Foreskin fibroblast (primary cell): ENCODE measurements at places on chromosomes 2 and 18.

GRCh38 chr2:199607914-199608313 is 150.2 kb upstream of the SATB2 start:
- no peak for DNase-seq

DNA sequence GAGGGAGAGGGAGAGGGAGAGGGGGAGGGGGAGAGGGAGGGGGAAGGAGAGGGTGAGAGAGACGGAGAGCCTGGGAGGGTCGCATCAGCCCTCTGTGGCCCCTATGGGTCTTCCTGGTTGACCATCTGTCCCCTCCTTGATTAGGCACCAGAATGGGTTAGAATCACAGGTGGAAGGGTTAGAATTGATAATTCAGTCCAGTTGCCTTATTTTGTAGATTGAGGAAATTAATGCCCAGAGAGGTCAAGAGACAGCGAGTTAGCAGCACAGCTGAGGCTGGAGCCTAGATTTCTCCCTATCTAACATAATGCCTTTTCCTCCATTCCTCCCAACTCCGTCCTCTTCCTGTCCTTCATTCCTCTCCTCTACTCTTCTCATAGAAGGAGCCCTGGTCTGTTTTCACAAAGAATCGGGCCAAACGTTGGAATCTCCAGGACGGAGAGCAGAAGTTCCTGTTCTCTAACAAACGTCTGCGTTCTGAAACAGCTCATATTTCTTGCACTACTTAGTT is 338 bp upstream of the THUMPD2 start:
- DNase-seq: no peak

DNA sequence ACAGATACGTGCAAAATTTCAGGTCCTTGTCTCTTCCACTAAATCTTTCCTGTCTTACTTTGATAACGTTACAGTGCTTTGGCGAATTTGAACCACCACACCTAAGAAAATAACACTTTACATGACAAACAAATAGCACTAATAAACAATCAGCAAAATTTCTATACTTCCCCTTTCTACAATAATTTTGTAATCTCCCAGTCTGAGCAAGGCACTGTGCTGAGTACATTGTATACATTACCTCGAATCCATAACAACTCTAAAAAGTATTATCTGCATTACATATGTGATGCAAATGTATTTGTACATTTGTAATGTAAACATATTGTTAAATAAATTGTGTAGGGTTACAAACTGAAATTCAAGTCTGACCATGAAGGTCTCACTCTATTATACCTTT is 49.9 kb downstream of the RTN4 start:
- DNase-seq: no peak

- no peak for DNase-seq
Measured at GRCh38 chr2:231667496-231667895, 40.8 kb upstream of the PTMA start.

DNA sequence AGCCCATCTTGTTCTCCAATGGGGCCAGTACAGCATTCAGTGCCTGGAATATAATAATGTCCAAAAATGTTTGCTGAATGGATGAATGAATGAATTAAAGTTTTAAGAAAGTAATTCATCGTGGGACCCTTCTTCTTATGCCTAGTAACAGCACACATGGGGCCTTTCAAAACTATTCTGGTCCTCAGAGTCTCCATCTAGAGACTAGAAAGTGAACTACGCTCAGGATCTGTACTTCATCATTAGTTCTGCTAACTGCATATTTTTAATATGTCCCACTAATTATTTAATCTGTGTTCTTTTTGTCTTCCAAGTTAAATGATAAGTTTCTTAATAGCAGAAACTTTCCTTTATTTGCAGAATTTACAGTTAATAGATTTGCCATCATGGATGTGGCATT is 172.5 kb downstream of the SMAD2 start:
- no peak for DNase-seq

- no peak for DNase-seq
Measured at GRCh38 chr2:134087371-134087921, 166.4 kb upstream of the MGAT5 start.

GRCh38 chr18:21012308-21012707 is 99.3 kb downstream of the ROCK1 start:
- DNase-seq: no peak

DNA sequence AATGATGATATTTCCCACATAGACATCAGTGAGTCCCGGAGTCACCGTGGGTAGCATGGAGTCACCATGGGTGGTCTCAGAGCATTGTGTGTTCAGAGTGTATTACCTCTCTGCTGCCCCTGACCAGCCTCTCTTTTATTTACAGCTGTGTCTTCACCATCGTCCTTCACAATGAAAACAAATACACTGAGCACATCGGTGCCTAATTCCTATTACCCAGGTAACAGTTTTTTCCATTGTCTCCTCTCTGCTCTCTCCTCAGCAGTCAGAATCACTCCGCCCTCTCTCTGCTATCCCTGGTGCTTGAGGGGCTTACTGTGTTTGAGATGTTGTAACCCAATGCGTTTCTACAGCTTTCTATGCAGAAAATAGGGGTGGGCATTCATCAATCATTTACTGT is 361.5 kb upstream of the RAB12 start:
- no peak for DNase-seq

DNA sequence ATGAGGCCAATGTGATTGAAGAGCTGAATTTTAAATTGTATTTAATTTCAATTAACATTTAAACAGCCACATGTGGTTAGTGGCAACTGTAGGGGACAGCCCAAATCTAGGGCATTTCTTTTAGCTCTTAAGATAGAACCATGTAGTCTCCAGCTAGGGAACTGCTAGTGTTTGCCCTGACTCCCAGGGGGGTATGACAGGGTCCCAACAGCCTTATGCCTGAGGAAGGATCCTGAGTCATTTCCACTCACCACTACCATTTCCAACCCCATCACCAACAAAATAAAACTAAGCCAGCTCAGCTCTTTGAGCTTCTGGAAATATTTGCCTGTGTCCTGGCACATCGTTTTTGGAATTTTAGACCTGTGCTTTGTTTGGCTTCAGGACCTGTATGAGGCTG is 13.7 kb upstream of the GMCL1 start:
- no peak for DNase-seq

DNA sequence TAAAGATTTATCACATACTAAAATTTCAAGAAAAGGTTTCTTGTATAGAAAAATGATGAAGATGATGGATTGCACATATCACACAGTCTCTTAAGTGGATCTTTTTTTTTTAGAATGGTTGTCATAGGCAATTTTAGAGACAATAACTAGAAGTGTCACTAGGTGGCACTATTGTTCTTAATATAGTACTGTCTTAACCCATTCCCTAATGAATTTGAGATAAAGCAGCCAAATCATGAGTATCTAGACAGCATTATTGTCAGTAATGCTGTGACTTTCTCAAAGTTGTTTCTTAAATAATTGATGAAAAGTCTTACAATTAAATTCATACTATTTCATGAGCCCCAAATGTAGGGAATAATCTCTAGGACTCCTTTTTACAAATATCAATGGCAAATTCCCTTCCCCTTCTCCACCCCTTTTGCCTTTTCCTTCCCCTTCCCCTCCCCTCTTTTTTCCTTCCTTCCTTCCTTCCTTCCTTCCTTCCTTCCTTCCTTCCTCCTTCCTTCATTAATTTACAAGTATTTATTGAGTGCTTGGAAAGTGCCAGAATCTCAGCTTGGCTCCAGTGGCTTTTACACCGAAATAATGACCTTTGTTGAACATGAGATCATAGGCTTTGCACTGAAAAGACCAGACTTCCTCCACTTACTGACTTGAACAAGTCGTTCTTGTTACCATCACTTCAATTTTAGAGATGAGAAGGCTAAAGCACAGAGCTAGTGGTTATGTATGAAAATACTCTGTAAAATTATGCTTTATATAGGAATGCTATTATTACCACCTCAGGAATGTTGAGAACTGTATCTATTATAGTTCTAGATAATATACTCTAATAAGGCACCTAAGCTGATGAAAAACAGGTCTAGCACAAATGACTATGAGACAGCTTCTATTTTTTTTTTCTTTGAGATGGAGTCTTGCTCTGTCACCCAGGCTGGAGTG is 19.8 kb downstream of the MYL12B start:
- DNase-seq: peak; percentile 86
